ENCODE measurements at places on chromosomes 5 and 9. TPM values are rescaled to one million over a fixed set of nuclear protein-coding genes. Genes with fewer than 3 reads are reported as not detected.

GRCh38 chr9:135297456-135298075 lies 182.0 kb upstream of the PPP1R26 start:
- no peak for DNase-seq

The KIF4B gene
- not detected for polyA plus RNA-seq

DNA sequence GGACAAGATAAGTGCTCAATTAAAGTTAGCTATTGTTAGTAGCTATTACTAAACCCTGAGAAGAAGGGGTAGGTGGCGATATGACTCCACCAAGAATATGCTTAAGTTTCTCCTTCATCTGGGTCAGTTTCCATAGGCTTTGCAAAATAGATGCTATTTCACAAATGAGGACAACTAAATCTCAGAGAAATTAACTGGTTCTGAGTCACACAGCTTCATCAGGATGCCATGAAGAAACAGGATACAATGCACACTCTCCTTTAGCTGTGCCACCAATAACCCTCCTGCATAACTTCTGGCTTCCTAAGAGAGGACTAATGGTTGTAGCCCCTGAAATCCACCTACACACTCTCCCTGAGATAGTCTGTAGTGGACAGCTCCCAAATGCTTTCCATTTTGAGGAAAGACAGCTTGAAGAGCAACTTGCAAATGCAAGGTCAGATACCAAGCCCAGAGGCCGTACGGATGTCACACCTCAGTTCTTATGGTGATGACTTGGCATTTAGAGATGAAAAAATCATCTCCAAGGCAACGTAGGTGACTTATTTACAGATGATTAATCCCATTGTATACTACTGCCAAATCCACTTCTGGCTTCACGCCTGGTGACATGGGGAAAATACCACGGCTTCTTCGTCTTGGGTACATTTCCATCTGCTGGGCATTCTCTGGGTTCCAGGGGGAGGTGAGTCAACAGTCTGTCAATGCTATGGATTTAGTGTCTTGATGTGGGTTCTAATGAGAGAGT lies 251.4 kb upstream of the IL12B start:
- DNase-seq, result peak; percentile 14

DNA sequence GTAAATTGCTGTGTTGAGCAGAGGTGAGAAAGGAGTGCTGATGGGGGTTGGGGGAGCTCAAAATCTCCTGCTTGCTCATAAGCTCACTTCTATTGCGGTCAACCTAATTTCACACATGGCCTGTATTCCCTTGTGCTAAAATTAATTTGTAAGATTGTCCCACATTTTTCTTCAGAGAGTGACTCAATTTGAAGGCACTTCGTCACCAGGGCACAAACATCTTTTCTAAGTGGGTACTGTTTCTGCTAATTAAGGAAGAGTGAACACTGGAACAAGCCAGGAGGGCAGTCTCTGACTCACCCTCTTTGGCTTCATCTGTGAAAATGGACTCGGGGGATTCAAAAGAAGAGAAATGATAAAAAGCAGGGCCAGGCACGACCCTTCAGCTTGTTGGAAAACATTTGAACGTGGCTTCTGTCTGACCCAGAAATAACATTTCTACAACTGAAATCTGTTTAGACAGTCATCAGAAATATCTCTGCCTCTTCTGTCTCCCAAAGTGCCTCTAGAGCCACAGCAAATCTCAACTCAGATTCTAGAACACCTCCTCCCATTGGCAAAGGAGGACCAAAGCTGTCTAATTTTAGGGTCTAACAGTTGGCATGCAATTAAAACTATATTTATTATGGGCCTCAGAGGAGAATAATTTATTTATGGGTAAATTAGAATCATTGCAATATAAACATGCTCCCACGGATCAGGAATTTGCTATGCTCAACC lies 49.8 kb downstream of the FEM1C start:
- no peak for DNase-seq
